Chondrocyte (in vitro differentiated cells): ENCODE measurements at places on chromosomes 13 and 19.

- peaks cover 21% of the 10 kb centered on the region for H3K27me3 ChIP-seq
- H3K27ac ChIP-seq, result no peak overlapping the region
- H3K36me3 ChIP-seq, result no peaks in the 10 kb centered on the region
- no peak overlapping the region for H3K4me3 ChIP-seq
- no peaks in the 10 kb centered on the region for H3K4me1 ChIP-seq
These were observed 884 bp upstream of the CBY2 start for GRCh38 chr13:45700971-45701900.

DNA sequence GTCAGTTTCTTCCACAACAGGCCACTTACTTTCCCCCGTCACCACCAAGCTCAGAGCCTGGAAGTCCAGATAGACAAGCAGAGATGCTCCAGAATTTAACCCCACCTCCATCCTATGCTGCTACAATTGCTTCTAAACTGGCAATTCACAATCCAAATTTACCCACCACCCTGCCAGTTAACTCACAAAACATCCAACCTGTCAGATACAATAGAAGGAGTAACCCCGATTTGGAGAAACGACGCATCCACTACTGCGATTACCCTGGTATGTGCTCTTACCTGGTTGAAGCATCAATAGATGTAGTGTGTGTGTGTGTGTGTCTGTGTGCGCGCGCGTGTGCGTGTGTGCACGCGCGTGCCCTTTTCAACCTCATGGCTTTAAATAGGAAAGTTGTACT, 3.7 kb downstream of the KLF5 start:
- no peaks in the 10 kb centered on the region for H3K27me3 ChIP-seq
- peaks cover 15% of the 10 kb centered on the region for H3K36me3 ChIP-seq
- H3K27ac ChIP-seq, result no peak overlapping the region
- peaks cover 33% of the 10 kb centered on the region for H3K4me1 ChIP-seq

DNA sequence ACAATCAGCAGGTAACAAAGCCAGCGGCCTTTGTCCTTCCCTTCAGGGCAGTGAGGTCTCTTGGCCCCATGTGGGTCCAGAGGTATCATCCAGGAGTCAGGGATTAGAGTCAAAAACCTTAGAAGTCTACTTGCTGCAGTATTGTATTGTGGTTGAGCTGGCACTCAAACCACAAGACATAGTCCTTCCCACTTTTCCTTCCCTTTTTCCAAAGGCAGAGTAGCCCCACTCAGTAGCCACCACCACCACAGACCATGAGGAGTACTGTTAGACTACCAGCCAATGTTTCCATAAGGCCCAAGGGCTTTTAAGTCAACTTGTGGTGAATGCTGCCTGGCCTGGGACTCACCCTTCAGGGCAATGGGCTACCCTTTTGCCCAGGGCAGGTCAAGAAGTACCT, 27.1 kb upstream of the CCNA1 start:
- H3K27me3 ChIP-seq, result peaks cover 32% of the 10 kb centered on the region
- no peak overlapping the region for H3K27ac ChIP-seq
- DNase-seq, result no peak
- H3K4me3 ChIP-seq, result no peak overlapping the region

- H3K27me3 ChIP-seq, result no peaks in the 10 kb centered on the region
- H3K4me1 ChIP-seq, result peaks cover 12% of the 10 kb centered on the region
- DNase-seq, result no peak
- peak overlapping the region; percentile 41 for H3K27ac ChIP-seq
- H3K36me3 ChIP-seq, result peaks cover 22% of the 10 kb centered on the region
- no peak overlapping the region for H3K4me3 ChIP-seq
These were observed 25.3 kb downstream of the COG3 start for GRCh38 chr13:45490068-45490467.

- no peak for DNase-seq
- peaks cover 26% of the 10 kb centered on the region for H3K4me1 ChIP-seq
- H3K27me3 ChIP-seq, result no peaks in the 10 kb centered on the region
- H3K36me3 ChIP-seq, result no peaks in the 10 kb centered on the region
These were observed 37.5 kb upstream of the SACS start for GRCh38 chr13:23470790-23471614.

DNA sequence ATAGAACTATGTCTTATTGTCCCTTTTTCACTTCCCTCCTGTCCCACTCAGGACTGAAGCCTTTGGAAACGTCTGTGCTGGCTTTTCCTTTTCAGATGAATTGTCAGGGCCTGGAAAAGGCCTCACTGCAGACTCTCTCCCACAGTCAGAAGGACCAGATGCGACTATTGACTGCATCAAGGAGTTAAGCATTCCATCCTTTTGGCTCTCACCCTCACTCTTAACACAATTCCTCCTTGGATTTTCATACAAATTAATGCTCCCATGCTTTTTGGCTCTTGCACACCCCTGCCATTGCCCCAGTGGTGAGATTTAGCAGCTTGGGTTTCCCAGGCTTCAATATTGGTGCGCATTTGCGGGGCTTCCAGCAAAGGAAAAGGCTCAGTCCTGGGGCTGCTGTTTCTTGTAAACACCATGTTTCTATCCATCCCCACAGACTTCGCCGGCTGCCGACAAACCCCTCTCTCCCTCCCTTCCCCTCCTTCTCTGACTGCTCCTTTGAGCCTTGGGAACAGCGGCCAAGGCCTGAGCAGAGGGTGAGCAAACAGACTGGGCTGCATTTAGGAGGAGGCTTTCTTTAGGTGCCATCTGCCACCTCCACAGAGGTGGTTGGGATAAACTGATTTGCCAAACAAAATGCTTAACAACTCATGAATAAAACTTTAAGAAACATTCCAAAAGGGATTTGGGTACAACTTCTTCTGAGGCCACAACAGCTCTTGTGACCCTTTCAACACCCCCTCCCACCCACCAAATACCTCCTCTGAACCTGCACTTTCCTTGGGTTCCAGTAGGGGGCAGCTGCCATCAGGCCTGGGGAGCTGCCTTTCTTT, 48.6 kb upstream of the PCDH8 start:
- no peaks in the 10 kb centered on the region for H3K27me3 ChIP-seq

GRCh38 chr13:39586151-39586550, 16.8 kb downstream of the LHFPL6 start:
- H3K27me3 ChIP-seq, result no peaks in the 10 kb centered on the region
- peaks cover 54% of the 10 kb centered on the region for H3K4me1 ChIP-seq
- no peak for DNase-seq

GRCh38 chr19:29662604-29663404, 2.5 kb upstream of the PLEKHF1 start:
- H3K4me3 ChIP-seq, result peak overlapping the region; percentile 57
- no peak for DNase-seq

GRCh38 chr19:43555185-43555770, 20.0 kb downstream of the XRCC1 start:
- DNase-seq, result no peak
- no peaks in the 10 kb centered on the region for H3K27me3 ChIP-seq
- H3K4me3 ChIP-seq, result no peak overlapping the region
- H3K4me1 ChIP-seq, result no peaks in the 10 kb centered on the region
- H3K27ac ChIP-seq, result no peak overlapping the region
- peaks cover 19% of the 10 kb centered on the region for H3K36me3 ChIP-seq
